ENCODE measurements at places on chromosomes 16 and 17.

- DNase-seq: no peak
Observed at GRCh38 chr17:19610879-19611278, 37.7 kb upstream of the ALDH3A2 start.

- DNase-seq: no peak
Observed at GRCh38 chr16:66895689-66895979, 15.3 kb downstream of the PDP2 start.

- DNase-seq: no peak
Observed at GRCh38 chr17:65630502-65630901, 69.1 kb upstream of the AXIN2 start.

DNA sequence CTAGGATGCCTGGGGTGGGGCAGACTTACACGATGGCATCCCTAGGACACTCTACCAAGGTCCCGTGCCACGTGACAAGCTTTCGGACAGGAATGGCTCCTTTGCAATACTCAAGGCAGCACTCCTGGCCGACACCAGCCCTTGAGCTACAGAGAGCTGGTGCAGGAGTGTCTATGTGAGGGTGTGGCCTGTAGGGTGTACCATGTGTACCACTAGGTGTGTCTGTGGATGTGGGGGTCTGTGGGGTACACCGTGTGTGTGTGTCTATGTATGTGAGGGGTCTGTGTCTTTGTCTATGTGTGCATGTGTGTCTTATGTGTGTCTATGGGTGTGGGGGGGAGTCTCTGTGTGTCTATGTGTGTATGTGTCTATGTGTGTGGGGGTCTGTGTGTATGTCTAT lies 1.9 kb upstream of the TLE7 start:
- DNase-seq: no peak

GRCh38 chr16:84672276-84673202 lies 24.2 kb downstream of the KLHL36 start:
- peak; percentile 77 for DNase-seq

DNA sequence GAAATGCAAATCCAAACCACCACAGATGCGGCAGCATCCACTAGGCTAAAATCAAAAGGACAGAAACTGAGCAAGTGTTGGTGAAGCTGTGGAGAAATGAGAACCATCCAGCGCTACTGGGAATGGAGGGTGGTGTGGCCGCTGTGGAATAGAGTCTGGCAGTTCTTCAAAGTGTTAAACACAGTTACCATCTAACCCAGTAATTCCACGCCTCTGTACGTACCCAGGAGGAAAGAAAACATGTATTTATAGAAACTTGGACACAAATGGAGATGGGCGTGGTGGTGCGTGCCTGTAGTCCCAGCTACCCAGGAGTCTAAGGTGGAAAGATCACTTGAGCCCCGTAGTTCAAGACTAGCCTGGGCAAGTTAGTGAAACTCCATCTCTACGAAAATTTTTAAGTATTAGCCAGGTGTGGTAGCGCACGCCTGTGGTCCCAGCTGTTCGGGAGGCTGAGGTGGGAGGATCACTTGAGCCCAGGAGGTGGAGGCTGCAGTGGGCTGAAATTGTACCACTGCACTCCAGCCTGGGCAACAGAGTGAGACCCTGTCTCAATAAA lies 11.6 kb downstream of the SLC25A10 start:
- DNase-seq: no peak

- DNase-seq: no peak
Observed at GRCh38 chr16:17481736-17482135, 11.0 kb upstream of the XYLT1 start.

DNA sequence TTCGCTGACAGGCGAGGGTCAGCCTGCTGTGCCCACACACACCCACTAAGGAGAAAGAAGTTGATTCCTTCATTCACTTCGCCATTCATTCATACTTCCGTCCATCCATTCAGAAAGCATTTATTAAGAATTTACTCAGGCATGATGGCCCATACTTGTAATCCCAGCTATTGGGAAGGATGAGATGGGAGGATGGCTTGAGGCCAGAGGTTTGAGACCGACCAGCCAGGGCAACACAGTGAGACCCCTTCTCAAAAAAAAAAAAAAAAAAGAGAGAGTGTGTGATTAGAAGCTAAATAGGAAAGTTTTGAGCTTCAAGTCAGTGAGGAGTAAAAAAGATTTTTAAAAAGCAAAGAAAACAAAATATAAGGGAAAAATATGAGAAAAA lies 8.7 kb downstream of the CES2 start:
- no peak for DNase-seq

DNA sequence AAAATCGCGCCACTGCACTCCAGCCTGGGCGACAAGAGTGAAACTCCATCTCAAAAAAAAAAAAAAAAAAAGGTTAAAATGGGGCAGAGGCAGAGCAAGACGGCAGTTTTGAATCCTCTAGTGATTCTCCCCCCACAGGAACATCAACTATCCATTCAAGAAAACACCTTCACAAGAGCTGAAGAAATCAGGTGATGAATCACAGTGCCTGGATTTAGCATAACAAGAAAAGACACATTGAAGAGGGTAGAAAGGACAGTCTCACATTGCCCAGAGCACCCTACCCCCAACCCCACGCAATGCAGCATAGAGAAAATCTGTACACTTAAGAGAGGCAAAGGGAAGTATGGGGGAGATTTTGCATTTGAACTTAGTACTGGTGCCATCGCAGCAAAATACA lies 28.8 kb upstream of the RNF43 start:
- no peak for DNase-seq

- no peak for DNase-seq
Observed at GRCh38 chr17:10605221-10605783, 51.8 kb downstream of the MYH3 start.

- no peak for DNase-seq
Observed at GRCh38 chr16:74143171-74143570, 153.4 kb upstream of the PSMD7 start.

- DNase-seq: no peak
Observed at GRCh38 chr17:43774304-43775250, 4.2 kb downstream of the DUSP3 start.

GRCh38 chr17:20128036-20128667 lies 119.0 kb downstream of the SPECC1 start:
- no peak for DNase-seq

GRCh38 chr17:72171703-72172667 lies 51.2 kb downstream of the SOX9 start:
- DNase-seq: no peak

- no peak for DNase-seq
Observed at GRCh38 chr16:15482068-15482747, 47.8 kb downstream of the BMERB1 start.

GRCh38 chr17:9421525-9421924 lies 154.1 kb downstream of the STX8 start:
- no peak for DNase-seq

GRCh38 chr17:42618442-42619150 lies 9.1 kb downstream of the TUBG1 start:
- no peak for DNase-seq

DNA sequence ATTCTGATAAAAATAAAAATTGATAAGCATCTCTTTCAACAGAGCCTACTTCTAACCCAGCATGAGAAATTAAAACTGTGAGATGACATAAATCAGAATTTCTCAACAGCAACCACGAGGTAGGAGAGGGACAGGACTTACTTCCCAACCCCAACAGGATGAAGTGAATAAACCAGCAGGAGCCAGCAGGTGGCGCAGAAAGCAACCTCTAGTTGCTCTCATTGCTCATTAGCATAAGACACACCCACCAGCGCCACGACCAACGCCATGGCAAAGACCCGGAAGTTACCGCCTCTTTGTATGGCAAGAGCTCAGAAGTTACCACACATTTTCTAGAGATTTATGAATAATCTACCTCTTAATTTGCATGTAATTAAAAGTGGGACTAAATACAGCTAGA lies 189.4 kb upstream of the CDH8 start:
- no peak for DNase-seq

DNA sequence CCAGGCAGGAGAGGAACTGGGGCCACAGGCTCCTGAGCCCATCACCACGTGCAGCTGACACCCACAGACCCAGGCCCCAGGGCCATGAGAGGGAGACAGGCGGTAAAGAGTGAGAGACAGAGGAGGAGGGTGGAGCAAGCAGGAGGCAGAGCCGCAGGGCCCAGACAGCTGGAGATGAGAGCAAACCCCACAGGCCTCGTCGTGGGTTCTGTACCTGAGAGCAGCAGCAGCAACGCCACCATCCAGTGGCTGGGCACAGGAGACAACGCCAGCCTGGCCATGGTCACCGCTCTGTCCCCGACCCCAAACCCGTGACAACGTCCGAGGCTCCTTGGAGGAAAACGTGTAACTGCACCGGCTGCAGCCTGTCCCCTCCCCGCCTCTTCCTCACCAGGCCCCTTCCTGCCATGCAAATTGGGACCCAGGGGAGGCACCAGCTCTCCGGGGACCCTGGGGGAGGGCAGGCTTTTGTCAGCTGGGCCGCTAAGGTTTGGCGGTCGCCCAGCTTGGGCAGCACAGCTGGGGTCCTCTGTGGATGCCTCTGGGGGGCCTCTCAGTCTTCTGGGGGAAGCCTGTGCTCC lies at the start of gene CD79B:
Gene CD79B (minus strand): TSS at position 351 of the 581 bp plus-strand sequence. CDS start 70 bp downstream, at position 281.
- no peak for DNase-seq

DNA sequence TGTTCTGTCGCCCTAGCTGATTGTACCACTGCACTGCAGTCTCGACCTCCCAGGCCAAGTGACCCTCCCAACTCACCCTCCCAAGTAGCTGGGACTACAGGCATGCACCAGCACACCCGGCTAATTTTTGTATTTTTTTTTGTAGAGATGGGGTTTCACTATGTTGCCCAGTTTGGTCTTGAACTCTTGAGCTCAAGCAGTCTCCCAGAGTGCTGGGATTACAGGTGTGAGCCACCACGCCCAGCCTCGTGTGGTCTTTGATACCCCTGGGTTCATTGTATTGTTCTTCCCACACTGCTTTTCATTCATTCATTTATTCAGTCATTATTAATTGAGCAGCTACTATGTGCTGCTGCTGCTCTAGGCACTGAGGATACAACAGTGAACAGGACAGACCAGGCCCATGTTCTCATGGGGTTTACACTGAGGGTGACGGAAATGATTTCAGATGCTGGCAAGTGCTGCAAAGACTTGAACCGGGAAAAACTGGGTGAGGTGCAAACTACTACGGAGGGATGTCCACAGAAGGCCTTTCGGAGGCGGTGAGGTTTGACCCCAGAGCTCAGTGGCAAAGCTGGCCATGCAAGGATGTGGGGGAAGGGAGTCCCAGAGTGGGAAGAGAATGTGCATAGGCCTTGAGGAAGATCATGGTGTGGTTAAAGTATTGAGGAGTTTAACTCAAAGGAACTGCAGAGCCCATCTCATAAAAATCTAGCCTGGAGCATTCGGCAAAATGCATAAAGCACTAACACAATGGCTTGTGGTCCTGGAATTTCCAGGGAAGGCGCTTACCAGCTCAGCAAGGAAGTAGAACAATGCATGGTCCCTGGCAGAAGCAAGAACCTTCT lies 10.9 kb downstream of the ABCC1 start:
- DNase-seq: no peak

DNA sequence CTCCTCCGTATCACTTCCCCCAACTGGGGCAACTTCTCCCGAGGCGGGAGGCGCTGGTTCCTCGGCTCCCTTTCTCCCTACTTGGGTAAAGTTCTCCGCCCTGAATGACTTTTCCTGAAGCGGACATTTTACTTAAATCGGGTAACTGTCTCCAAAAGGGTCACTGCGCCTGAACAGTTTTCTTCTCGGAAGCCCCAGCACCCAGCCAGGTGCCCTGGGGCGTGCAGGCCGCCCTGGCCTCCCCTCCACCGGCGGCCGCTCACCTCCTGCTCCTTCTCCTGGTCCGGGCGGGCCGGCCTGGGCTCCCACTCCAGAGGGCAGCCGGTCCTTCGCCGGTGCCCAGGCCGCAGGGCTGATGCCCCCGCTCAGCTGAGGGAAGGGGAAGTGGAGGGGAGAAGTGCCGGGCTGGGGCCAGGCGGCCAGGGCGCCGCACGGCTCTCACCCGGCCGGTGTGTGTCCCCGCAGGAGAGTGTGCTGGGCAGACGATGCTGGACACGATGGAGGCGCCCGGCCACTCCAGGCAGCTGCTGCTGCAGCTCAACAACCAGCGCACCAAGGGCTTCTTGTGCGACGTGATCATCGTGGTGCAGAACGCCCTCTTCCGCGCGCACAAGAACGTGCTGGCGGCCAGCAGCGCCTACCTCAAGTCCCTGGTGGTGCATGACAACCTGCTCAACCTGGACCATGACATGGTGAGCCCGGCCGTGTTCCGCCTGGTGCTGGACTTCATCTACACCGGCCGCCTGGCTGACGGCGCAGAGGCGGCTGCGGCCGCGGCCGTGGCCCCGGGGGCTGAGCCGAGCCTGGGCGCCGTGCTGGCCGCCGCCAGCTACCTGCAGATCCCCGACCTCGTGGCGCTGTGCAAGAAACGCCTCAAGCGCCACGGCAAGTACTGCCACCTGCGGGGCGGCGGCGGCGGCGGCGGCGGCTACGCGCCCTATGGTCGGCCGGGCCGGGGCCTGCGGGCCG lies 1.6 kb downstream of the HIC1 start:
- DNase-seq: no peak

DNA sequence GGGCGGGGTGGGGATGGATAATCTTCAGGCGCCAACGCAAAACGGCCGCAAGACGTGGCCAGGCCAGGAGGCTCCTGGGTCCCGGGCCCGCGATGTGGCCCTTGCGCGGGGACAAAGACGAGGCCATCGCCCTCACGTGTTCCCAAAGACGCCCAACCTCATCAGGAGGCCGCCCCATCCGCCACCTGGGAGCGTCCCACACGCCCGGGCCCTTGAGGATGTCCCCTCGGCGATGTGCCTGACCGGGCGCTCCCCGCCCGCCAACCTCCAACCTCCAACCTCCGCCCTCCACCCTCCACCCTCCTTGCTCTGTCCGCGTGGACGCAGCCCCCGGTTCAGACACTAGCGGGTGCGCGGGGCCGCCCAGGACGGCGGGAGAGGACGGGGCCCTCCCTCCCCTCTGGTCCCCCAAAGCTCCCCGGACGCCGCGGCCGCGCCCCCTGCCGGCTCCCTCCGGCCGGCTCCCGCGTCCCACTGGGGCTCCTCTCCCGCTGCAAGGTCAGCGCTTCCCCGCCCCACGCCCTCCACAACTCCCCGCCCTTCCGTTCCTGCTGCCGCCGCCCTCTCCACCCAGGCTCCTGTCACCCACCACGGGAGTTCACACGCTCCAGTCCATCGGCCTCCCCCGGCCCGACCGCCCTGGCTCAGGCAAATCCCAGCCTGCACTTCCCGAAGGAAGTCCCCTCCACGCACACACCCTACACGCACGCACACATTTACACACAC lies 250.8 kb upstream of the RPL38 start:
- DNase-seq: peak; percentile 15

DNA sequence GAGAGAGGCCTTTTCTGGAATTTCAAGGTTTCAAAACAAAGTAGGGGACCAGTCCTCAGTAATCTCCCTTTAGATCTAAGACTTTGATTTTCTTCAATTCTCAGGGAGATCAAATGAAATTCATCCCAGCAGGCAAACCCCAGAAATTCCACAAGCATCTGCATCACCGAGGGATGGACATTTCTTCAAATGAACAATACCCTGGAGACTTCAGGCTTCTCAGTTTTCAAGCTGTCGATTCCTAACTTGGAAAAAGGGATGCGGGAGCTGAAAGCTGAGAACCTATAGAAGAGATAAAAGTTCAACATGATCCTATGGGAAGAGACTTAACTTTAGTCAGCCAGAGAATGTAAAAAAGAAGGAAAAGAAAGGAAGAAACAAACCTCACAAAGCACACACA lies 296.9 kb upstream of the CDH5 start:
- no peak for DNase-seq

Measured in stimulated activated CD4-positive, alpha-beta T cell treated with anti-CD3 and anti-CD28 coated beads, Interleukin-1b, Interleukin-23, amount 100 ng/mL, for 4 hours (primary cell).